Osteocyte (in vitro differentiated cells): ENCODE measurements at places on chromosomes 1 and 21.

GRCh38 chr1:67970088-67970487 lies 80.3 kb downstream of the DIRAS3 start:
- DNase-seq, result no peak

DNA sequence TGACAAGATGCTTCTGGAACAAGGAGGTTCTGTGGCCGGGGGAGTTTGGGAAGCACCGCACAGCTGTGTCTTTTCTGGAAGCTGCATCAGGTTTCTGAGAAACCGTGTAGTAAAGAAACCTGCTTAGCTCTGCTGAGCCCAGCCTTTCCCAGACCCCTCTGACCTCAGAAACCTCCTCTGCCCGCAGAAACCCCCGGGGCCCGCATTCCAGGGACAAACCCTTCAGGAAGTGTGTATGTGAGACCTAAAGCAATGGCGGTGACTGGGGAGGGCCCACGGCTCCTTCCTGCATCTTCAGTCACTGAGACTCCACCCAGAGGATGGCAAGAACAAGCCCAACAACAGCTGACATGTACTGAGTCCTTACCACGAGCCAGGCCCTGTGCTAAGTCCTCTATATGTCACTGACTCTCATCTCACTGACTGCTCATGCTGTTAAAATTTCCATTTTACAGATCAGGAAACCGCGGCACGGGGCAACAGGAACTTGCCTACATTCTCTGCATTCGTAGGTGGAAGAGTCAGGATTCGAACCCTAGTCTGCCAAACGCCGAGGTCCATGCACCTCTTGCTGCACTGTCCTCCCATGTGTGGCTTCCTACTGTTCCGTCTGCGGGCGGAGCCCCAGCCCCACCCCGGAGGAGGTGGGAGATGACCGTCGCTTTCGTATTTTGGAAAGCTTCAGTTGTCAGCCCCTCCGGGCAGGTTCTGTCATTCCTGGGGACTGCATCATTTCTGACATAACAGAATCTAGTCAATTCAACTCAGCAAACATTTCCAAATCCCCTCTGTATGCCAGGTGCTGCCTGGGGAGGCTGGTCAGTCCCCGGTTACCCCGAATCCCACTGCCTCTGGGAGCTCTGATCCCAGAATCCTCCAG lies 73.3 kb upstream of the KLHDC7A start:
- no peak for DNase-seq

DNA sequence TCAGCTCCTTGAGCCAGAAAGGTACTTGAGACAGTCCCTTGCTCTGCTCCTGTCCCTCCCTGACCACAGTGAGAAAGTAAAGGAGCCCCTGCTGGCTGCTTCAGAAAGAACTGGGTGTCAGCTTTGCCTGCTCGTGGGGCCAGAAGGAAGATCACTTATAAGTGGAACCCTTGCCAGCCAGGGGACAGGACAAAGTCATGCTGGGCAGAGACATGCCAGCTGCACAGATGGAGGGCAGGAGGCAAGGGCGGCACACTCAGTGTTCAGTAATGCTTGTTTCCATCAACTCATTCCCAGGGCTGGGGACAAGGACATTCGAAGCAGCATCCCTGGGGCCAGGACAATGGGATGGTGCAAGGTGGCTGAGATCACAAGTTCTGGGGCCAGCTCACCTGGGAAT lies 41.8 kb downstream of the NTPCR start:
- DNase-seq, result no peak

GRCh38 chr1:215767761-215768160 lies 200.7 kb downstream of the KCTD3 start:
- DNase-seq, result no peak

DNA sequence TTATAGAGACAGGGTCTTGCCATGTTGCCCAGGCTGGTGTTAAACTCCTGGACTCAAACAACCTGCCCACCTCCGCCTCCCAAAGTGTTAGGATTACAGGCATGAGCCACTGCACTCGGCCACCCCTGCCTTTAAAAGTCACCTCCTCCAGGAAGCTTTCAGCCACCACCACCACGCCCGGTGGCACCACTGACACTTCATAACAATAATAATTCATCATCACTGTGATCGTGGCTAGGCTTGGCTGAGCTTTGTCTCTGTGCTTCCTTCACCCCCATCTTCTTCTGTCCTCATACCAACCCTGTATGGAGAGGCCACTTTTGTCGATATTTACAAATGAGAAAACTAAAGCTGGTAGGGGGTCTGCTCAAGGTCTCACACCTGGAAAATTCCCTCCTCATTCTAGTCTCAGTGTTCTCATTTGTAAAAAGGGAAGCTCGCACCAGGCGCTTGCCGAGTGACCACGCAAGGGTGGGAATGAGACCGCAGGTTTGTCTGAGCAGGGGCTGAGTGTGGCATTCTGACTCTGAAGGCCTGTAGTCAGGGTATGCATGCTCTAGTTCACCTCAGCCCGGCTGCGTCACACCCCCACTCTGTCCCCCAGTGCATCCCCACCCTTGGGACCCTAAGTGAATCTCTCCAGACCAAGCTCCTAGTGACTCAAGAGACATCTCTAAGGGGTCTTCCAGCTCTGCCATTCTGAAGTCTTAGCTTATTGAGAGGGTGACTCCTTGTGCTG lies 12.9 kb upstream of the EPHA2 start:
- no peak for DNase-seq

- DNase-seq, result peak; percentile 88
Measured at GRCh38 chr1:227895828-227896685, 51.7 kb downstream of the WNT9A start.

DNA sequence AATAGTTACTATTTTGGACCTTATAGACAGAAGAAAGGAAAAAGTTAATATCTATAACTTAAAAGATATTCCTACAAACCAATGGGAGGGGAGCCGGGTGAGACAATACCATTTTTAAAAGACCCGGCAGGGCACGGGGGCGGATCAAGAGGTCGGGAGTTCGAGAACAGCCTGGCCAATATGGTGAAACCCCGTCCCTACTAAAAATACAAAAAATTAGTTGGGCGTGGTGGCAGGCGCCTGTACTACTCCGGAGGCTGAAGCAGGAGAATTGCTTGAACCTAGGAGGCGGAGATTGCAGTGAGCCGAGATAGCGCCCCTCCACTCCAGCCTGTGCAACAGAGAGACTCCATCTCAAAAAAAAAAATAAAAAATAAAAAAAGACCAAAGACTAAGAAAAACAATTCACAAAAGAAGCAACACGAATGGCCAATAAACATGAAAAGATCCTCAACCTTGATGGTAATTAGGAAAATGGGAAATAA lies 1.2 kb upstream of the PSMB2 start:
- DNase-seq, result no peak

DNA sequence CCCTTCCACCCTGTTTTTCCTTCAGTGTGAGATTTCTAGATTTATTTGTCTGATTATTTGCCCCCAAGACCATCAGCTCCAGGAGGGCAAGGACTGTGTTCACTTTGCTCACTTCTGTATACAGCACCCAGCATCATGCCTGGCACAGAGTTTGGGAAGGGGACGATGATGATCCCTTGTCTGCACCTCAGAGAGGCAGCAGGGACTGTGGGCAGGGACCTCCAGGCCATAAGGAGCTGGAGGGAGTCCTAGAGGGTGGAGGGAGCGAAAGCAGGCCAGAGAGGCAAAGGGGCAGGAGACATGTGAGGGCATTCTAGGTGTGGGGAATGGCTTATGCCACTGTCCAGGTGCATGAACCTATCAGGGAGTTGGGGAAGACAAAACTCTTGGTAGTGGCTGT lies 32.8 kb downstream of the H3-3A start:
- DNase-seq, result no peak

DNA sequence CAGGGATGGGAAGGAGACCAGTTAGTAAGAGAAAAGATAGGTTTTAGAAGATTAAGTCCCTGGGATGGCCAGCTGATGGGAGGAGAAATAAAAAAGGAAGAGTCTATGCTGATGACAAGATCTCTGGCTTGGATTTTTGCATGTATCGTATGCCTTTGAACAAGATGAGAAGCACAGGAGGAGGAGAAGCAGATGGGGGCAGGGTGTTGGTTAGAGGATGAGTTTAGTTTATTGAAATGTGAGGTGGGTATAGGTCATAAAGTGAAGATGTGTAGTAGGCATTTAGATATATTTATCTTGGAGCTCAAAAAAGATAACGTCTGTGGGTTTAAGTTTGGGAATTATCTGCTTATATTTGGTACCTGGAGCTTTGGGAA lies 1.4 kb downstream of the TIPRL start:
- no peak for DNase-seq

DNA sequence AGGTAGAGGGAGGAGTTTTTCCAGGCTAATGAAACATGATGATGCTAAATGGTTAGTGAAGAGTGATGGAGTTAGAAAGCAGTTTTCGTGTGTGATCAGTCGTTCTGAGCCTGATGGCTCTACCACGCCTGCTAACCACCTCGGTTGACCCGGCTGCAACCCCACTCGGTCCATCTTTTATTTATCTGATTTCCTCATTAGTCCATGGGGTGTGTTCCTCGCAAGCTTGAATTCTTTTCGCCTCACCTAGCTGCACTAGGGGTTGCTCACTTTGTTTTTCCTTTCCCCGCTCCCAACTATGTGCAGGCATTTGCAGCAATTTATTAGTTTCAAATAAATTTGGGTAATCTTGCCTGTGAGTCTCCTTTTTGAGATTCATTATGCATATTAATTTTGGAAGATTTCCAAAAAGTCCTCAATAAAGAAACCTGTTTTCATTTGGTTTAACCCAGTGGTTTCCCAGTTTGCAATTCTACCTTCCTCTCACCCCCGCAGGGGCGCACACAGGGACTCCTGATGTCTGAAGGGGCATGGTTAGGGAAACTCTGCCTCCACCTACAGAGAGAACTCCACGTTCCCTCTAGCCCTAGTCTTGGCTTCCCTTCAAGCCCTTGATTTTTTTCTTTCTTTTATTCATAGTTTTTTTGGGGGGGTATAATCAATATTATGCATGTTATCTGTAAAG lies 12.6 kb downstream of the B3GALT5 start:
- DNase-seq, result peak; percentile 54

DNA sequence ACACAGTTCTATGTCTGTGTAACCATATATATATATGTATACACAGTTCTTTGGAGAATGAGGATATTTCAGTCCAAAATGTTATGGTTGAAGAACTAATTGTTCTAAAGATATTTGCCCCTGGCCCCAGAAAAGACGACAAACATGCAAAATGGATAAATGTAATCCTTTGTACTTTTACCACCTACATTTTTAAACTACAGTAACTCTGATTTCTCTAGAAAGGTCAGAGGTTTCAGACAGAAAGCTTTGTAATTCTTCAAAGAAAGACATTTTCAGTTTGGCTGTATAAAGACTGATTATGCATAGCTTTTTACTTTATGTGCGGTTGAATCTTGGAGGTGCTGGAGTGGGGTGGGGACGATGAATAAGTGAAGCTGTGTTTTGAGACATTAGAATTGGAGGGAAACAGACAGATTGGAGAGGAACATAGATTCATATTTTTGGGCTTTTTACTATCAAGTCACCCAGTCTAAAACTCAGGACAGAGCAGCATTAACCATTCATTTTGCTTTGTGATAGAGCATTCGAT lies 16.6 kb downstream of the NFIA start:
- no peak for DNase-seq

GRCh38 chr1:15332952-15333715 lies 76.6 kb upstream of the EFHD2 start:
- no peak for DNase-seq

DNA sequence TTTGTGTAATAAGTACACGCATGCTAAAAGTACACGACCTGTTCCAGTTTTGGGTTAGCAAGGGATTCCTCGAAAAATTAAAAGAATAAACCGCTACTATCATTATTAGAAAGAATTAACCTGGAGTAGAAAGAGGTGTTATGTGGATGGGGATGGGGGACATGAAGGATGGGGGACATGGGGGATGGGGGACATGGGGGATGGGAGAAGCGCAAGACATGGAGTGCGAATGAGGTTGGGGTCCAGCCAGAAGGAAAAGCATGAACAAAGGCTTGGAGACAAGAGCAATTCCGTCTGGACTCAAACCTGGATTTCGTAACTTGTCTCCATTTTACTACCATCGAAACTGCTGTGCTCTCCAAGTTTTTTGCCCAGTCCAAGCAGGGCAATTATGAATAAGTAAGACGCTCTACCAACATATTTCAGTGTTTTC lies 591 bp upstream of the KDM1A start:
- no peak for DNase-seq

DNA sequence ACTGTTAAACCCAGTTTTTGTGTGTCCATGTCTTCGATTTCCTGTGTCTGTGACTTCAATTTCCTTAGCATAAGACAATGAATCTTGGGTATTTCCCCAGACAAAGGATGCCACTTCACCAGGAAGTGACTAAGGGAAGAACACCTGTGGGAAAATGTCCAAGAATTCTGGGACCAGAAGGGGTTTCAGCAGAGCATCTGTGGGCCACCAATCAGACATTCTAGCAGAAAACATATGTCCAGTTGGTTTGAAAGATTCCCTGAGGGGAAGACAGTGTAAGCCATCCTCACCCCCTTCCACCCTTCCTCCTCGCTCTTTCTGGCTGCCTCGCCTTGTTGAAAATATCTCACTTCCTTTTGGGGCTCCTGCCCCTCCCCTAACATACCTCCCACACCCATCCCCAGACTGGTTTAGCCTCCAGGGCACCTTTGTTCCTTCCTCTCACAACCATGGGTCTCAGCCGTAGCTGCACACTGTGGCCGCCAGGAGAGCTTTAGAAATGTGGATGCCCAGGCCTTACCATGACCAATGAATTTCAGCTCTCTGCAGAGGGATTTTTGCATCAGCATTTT lies 25.5 kb upstream of the IFNAR1 start:
- no peak for DNase-seq

GRCh38 chr1:209674957-209675564 lies at the start of gene G0S2:
G0S2 (plus strand) TSS chr1:209675412; CDS start chr1:209675685, 273 bp downstream.
- no peak for DNase-seq

DNA sequence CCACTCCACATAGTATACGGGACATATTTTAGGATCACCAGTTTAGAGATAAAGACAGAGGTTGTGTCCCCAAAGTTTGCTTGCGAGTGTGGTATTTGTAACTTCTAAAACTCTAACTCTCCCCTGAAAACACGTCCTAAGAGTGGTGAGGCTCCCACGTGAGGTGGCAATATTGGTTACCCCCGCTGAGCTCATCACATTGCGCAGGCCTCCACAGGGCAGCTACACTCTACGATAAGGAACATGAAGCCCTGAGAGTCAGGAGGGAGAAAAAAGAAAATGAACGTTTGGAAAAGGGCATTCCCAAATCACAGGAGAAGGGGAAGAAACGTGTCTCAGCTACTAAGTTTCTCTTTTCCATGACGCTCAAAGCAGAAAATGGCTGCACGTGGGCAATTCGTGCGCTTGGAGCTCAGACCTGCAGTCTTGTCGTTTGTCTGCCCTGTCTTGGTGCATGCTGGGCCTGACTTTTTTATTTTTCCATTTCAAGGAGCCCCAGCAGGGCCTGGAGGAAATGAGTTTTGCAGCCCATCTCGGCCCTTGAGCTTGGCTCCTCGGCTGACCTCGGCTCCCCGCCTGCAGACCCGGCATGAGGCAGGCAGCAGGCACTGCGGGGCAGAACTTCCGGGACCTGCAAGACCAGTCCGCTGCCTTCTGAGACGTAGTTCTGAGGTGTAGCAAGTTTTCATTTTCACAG lies 25.7 kb downstream of the ERG start:
- no peak for DNase-seq

- no peak for DNase-seq
Measured at GRCh38 chr1:220113136-220113695, 19.3 kb downstream of the IARS2 start.
